ENCODE measurements at places on chromosomes 16 and 17.

- no peak for DNase-seq
Measured at GRCh38 chr16:8935989-8936388, 27.7 kb downstream of the USP7 start.

DNA sequence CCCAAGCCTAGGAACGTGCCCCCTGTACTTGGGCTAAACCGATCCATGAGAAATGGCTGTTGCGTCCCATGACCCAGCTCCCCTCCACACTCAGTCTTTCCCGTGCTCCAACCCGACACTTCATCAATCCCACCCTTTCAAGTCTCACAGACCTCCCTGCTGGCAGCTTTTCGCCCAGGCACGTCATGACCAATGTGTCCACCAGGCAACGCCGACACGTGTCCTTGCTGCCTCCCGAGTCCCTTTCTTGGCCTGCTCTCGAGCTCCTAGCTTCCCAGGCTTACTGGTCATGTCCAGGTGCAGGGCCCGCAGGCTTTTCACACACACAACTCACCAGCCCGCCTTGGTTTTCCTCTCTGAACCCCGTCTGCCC, 12.2 kb downstream of the MNT start:
- DNase-seq = no peak

DNA sequence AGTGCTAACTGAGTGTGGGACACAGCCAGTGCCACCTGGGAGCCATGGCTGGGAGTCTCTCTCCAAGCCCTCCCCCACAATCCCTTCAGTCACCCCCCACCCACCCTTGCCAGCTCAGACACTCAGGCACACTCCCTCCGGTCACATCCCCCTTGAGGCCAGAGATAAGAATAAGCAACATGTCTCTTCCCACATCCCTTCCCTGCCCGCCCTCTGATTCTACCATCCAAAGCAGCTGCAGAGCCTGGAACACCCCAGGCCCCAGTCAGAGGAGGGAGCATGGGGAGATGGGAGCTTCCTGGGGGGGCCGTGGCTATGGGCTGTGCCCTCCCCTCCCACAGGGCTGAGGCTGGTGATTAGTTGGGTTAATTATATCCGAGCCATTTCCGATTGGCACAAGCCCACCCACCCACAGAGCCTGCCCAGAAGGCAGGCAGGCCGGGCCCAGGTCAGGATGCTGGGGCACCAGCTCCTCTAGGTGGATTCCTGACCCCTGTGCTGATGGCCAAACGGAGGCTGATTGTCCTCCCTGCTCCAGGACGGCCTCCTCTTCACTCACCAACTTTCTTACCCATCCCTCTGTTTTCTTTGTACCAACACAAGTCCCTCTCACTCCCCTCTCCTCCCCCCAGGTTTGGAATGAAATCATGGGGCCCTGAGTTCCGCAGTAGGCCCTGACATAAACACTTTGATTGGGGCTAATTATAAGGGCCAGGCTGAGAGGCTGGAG, 28.6 kb upstream of the MEIOC start:
- DNase-seq = no peak

DNA sequence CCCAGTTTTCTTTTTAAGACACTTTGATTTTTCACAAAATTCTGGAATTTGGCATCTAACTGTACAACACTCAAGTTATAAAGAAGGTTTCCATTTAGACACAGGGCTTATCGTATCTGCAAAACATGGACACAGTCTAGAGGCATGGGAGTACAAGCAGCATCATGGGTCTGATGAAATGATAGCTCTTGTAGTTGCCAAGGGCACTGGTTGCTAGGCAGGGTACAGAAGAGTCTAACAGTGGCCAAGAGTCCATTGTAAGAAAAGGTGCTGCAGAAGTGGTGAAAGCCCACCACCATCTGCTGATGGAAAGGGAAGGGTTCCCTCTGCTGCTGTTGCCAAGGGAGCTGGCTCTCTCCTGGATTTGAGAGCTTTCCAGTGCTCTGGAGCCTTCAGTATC, 20.8 kb downstream of the MYOCD start:
- no peak for DNase-seq

DNA sequence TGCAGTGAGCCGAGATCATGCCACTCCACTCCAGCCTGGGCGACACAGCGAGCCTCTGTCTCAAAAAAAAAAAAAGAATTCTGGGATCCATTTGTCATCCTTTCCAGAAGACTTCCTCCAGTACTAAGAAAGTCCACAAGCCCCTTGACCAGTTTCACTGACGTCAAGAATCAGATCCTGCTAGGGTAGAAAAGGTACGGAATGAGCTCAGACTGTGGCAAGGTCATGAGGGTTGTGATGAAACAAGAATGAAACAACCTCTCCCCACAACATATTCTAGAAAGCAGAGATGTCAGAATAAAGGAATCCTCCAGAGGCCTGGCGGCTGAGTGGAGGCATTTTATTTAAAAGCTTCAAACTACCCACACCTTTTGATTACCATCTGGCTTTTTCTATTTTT, 29.9 kb downstream of the TRAF4 start:
- DNase-seq = no peak

DNA sequence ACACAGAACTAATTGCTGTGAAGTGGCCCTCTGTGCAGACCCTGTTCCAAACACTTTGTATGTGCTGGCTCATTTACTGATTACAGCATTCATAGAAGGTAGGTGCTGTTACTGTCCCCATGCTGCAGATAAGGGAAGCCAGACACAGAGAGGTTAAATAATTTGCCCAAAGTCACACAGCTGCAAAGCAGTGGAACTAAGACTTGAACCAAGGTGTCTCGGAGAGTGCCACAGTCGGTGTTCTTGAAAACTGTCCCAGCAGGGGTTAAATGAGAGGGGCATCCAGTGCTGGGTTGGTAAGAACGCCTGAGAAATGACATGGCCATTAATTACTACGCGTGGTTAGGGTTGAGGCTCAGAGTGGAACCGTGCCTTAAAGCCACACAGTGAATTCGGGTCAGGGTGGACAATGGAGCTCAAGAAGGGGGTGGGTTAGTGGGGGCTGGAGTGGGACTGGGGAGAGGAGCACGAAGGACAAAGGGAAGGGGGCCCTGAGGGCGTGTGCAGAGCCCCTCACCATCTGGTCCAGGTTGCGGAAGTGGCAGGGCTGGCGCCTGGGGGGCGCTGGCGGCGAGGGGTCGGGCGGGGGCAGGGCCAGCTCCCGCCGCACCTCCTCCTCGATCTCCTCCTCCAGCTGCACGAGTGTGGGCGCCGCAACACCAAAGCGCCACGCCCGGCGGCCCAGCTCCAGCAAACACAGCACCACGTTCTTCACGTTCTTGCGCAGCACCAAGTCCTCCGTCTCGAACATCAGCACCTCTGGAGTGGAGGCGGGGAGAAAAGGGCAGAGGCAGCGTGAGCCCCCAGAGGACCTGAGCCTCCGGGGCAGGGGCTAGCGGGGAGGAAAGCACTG, 3.3 kb downstream of the GAS2L2 start:
- no peak for DNase-seq

- no peak for DNase-seq
Measured at GRCh38 chr16:50308237-50308965, 42.0 kb downstream of the ADCY7 start.
